ENCODE measurements at places on chromosomes 6 and 20.

GRCh38 chr6:32602383-32602782 is 12.7 kb upstream of the HLA-DRB1 start:
- no peak for DNase-seq

GRCh38 chr6:15434263-15434662 is 188.4 kb downstream of the JARID2 start:
- no peak for DNase-seq

GRCh38 chr20:49477200-49477599 is 5.3 kb downstream of the KCNB1 start:
- DNase-seq = no peak

DNA sequence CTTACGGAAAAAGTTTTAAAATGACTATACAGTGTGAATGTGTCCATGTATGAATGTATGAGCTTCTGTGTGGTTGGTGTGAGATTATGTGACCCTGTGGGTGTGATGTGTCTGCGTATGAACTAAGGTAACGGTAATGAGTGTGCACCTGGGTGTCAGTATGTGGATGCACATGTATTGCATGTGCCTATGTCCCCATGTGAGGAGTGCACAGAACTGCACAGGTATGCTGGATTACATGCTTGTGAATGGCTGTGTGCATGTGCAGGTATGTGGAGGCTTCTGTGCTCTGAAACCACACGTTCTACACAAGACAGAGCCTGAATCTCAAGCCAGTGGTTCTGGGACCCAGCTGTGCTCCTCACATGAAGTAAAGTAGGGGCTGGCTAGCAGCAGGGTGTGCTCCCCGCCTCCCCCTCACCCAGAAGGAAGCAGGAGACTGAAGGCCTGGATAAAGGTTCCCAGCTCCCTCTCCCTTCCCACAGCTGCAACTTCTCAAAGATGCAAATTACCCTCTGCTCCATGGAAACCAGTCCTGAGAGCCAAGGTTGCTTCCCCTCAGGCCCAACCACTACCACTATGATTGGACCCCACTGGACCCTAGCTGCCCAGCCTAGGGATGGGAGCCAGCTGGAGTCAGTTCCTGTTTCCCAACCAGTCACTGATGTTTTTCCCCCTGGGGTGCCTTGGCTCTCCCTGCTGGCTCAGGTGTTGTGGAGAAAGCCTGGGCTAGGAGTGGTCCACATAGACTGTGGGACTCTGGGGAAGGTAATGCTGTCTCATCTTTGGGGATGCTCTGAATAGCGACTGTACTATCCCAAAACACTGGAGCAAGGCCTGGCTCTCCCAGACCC is 24.8 kb upstream of the SPDEF start:
- DNase-seq = no peak

GRCh38 chr6:37830225-37830624 is 10.7 kb downstream of the ZFAND3 start:
- DNase-seq = no peak

- no peak for DNase-seq
These were observed 1.4 kb downstream of the PREP start for GRCh38 chr6:105401247-105402089.

DNA sequence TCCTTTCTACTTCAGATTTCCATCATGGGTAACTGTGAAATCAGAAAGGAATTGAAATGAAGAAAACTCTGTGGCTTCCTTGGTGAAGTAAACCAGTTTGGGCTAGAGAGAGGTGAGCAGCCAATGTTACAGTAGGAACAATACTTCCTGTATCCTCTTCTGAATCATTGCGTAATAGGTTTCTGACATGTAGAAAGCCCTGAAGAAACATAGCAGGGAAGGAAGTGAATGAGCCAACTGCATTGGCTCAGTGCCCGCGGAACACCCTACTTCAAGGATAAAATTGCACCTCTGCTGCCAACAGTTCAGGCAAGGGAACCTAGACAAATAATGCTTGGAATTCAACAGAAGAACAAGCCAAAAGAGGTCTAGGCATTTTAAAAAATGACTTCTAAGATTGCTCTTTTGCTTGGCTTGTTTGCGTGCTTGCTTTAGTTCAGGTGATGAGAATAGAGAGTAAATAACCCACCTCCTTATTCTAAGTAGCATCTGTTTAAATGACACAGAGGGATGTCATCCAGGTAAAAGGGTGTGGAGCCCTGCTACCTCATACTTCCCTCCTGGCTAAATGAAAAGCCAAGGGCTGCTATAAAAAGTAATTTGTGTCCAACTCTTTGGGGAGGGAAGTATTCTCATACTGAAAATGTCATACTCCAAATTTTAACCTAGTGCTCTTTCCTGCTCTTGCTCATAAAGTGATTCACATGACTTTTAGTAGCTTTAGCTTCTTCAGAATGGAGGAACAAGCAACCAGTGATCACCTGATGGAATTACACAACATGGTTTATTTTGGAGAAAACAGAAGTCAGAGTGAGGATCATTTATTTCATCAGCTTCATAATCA is 30.0 kb upstream of the AKIRIN2 start:
- DNase-seq = peak; percentile 83

GRCh38 chr6:146587459-146587858 is 11.3 kb upstream of the ADGB start:
- DNase-seq = no peak

- no peak for DNase-seq
These were observed 40.3 kb downstream of the UQCC2 start for GRCh38 chr6:33670971-33671743.

DNA sequence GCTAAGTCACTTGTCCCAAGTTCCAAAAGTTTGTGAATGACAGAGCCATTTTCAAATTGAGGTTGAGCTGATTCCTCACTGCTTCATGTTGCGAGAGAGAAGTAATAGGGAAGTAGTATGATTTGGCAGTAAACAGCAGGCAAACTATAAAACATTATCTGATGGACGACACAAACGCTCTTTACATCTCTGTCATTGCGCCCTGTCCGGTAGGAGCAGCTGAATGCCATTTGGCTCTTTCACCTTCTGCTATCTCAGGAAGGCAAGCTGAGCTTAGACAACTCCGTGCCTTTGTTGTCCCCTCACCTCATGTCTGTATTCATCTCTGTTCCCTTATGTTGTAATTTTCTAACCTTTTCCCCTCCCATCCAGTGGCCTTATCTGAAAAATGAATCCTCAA is 440.7 kb upstream of the FLRT3 start:
- no peak for DNase-seq
